ENCODE measurements at places on chromosomes 2 and 18. TPM values are rescaled to one million over a fixed set of nuclear protein-coding genes. Genes with fewer than 3 reads are reported as not detected.

KDM3A gene
- total RNA-seq, result 22.7 TPM

SRBD1 gene
- 20.4 TPM for total RNA-seq

GKN2 gene
- not detected for total RNA-seq

TP53I3 gene
- total RNA-seq, result 171 TPM

CRYGD gene
- total RNA-seq, result not detected

PLEK gene
- total RNA-seq, result not detected

ZFAND2B gene
- total RNA-seq, result 37.8 TPM

SEC11C gene
- 19.5 TPM for total RNA-seq

RAPGEF4 gene
- 1.3 TPM for total RNA-seq

DCC gene
- under 0.01 TPM for total RNA-seq

RAB31 gene
- 34.2 TPM for total RNA-seq

CAVIN2 gene
- 4.2 TPM for total RNA-seq

CMPK2 gene
- 0.22 TPM for total RNA-seq

DYNAP gene
- not detected for total RNA-seq

CRACDL gene
- 0.65 TPM for total RNA-seq

ANKRD30BL gene
- not detected for total RNA-seq

UGT1A5 gene
- total RNA-seq, result 0.22 TPM

FAM124B gene
- not detected for total RNA-seq

EFR3B gene
- 0.39 TPM for total RNA-seq

ALPG gene
- total RNA-seq, result under 0.01 TPM

MRO gene
- total RNA-seq, result not detected

LRRTM1 gene
- total RNA-seq, result under 0.01 TPM

RFX8 gene
- total RNA-seq, result not detected

ITGB6 gene
- total RNA-seq, result 1,146 TPM

VWC2L gene
- under 0.01 TPM for total RNA-seq

GRB14 gene
- 2.8 TPM for total RNA-seq

PKDCC gene
- total RNA-seq, result 1.1 TPM

MYO3B gene
- total RNA-seq, result 4.1 TPM

STARD6 gene
- not detected for total RNA-seq

CABLES1 gene
- total RNA-seq, result 0.33 TPM

GPR155 gene
- 20.5 TPM for total RNA-seq

NT5C1B gene
- total RNA-seq, result not detected

SERPINB13 gene
- total RNA-seq, result not detected

Data from placental epithelial cell (primary cell).